Dermis blood vessel endothelial cell (primary cell): ENCODE measurements at places on chromosomes 2 and 18. TPM values are rescaled to one million over a fixed set of nuclear protein-coding genes. Genes with fewer than 3 reads are reported as not detected.

DTNA gene
- 2.6 and 2.9 TPM in 2 replicates for total RNA-seq

LYG1 gene
- 0.28 and 1.2 TPM in 2 replicates for total RNA-seq

RGPD5 gene
- total RNA-seq = 23.0 and 47.0 TPM in 2 replicates

GPR17 gene
- not detected in 2 replicates for total RNA-seq

PECR gene
- 10.2 and 18.9 TPM in 2 replicates for total RNA-seq

CAPN13 gene
- not detected in 2 replicates for total RNA-seq

FER1L5 gene
- total RNA-seq = under 0.01 TPM in 1 of 2 replicates, not detected in the other

TWIST2 gene
- 0.56 TPM in 1 of 2 replicates, not detected in the other for total RNA-seq

AKAIN1 gene
- not detected in 2 replicates for total RNA-seq

GRB14 gene
- 0.51 and 2.3 TPM in 2 replicates for total RNA-seq
